Thoracic aorta (tissue), 2 donors: ENCODE measurements at places on chromosomes 13 and 19. TPM values are rescaled to one million over a fixed set of nuclear protein-coding genes. Genes with fewer than 3 reads are reported as not detected.

BEST2 gene
- total RNA-seq: not detected

ZNF98 gene
- 5.9 TPM for total RNA-seq

PRODH2 gene
- not detected for total RNA-seq

CYP2A6 gene
- total RNA-seq: not detected

ICAM5 gene
- 0.41 TPM for total RNA-seq

DNAAF3 gene
- not detected for total RNA-seq

ZNF888 gene
- 1.4 TPM for total RNA-seq

ZNF154 gene
- 3.0 TPM for total RNA-seq

ZNF837 gene
- total RNA-seq: 1.6 TPM

KLK6 gene
- not detected for total RNA-seq

MEIS3 gene
- total RNA-seq: 11.5 TPM

BLOC1S3 gene
- total RNA-seq: 20.7 TPM

CDC42EP5 gene
- total RNA-seq: 41.2 TPM

IL27RA gene
- 1.1 TPM for total RNA-seq

SHISA2 gene
- 0.35 TPM for total RNA-seq

ZNF90 gene
- 12.7 TPM for total RNA-seq

LHFPL6 gene
- total RNA-seq: 99.0 TPM

GARIN5A gene
- 0.56 TPM for total RNA-seq

RAB8A gene
- total RNA-seq: 41.5 TPM

LILRA6 gene
- 4.6 TPM for total RNA-seq

PDE4C gene
- total RNA-seq: 0.41 TPM

DOHH gene
- 24.2 TPM for total RNA-seq

KLK12 gene
- not detected for total RNA-seq

ZNF835 gene
- total RNA-seq: 14.5 TPM

SHANK1 gene
- total RNA-seq: 1.6 TPM
